Right renal pelvis (tissue), 4 donors: ENCODE measurements at places on chromosomes 16 and 17.

DNA sequence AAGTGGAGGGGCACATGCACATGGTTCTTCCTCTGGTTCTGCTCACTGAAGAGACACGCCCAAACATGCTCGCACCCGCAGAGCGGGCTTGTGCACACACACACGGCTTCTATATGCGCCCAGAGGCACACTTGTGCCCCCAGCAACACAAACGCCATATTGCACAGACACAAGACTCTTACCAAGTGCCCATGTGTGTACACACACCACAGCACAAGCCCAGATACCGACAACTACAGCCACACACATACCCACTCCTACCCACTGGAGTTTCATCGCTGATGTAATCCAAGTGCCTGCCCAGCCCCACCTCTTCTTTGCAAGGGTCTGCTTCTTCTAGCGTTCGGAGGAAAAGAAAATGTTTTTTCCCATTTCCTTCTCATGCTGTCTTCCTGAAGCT is 6.5 kb upstream of the PRR29 start:
- no peak for DNase-seq

DNA sequence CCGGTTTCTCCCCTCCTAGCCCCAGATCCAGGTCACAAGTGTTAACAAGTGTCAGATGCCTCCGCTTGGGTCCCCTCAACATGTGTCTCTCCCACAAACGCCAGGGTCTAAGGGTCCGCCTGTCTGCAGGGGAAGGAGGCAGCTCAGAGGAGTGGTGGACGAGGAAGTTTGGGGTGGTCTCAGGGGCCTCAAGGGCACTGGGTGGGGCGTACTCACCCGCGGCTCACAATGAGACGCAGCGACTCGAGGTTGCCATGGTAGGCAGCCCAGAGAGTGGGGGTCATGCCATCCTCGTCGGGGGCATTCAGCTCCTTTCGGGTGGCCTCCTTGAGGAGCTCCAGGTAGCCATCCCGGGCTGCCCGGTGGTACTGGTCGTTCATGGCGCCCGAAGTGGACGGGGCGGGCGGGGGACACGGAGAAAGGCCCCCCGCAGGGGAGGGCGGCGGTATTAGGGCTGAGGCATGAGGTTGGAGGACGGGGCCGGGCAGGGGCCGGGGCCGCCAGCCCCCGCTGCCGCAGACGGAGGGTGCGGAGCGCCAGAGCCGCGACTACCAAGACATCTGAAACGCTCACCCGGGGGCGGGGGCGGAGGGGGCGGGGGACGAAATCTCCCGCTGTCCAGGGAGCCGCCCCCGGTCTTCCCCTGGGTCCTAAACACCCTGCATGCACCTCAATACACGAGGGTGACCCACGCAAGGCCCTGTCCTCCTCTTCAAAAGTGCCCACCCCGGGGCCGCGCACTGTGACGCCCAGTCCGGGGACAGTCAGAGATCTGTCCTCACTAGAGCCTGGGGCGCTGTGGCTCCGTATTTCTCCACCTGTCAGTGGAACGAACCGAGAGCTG is at the start of gene USH1G:
Gene USH1G (minus strand): TSS at position 562 of the 844 bp plus-strand sequence. CDS start 182 bp downstream, at position 380.
- peak; percentile 20 for DNase-seq

- no peak for DNase-seq
These were observed at the start of gene CIITA for GRCh38 chr16:10876799-10877341. Gene CIITA (plus strand): TSS chr16:10877202. CDS start chr16:10877331, 129 bp downstream.

- DNase-seq, result no peak
These were observed 29.0 kb downstream of the NUP93 start for GRCh38 chr16:56758930-56759329.

- no peak for DNase-seq
These were observed 318.3 kb downstream of the SLC39A11 start for GRCh38 chr17:72774236-72774635.

GRCh38 chr17:35568561-35568960 is 7.9 kb upstream of the SLFN14 start:
- no peak for DNase-seq

- no peak for DNase-seq
These were observed 2.9 kb upstream of the MYO1C start for GRCh38 chr17:1495265-1495989.

- no peak for DNase-seq
These were observed 1.1 kb upstream of the C1QTNF8 start for GRCh38 chr16:1097156-1097555.

DNA sequence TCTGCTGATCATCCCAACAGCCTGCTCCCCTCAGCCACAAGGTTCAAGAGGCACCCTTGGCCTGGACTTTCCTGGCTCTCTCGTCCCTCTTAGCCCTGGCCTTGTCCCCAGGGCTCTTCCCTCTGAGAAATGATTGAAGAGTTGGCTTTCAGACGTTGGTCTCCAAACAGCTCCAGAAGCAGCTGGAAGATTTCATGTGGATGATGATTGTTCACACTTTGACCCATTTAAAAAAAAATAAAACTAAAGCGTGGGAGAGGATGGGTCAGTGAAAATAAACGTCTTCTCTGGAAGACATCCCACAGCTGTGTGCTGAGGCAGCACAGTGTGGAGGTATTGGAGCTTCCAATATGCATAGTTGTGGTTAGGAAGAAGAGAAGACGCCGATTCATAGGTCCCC is 54.7 kb upstream of the CDH11 start:
- peak; percentile 73 for DNase-seq

DNA sequence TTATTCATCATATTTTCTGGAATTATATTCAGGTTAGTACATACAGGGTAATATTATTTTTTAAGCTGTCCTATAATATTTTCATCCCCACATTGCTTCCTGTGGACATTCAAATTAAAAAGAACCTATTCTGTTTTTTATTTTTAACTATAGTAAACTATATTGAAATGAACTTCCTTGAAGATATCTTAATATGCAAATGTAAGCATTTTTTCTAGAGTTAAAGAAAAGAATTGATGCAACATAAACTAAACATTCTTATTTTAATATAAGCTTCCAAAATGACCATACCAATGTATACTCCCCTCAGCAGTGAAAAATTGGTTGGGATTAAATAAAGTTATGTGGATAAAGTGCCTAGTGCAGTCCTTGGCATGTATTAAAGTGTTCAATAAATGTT is 416.6 kb downstream of the KIF2B start:
- DNase-seq, result no peak

- DNase-seq, result no peak
These were observed 502.8 kb downstream of the MAF start for GRCh38 chr16:79097771-79098170.

- DNase-seq, result no peak
These were observed 6.6 kb downstream of the PDP2 start for GRCh38 chr16:66886914-66887313.

GRCh38 chr17:75151930-75152329 is 2.4 kb downstream of the JPT1 start:
- DNase-seq, result no peak

GRCh38 chr17:82949984-82950383 is 110.2 kb upstream of the ZNF750 start:
- no peak for DNase-seq

GRCh38 chr16:49744244-49745220 is 111.4 kb downstream of the ZNF423 start:
- no peak for DNase-seq

DNA sequence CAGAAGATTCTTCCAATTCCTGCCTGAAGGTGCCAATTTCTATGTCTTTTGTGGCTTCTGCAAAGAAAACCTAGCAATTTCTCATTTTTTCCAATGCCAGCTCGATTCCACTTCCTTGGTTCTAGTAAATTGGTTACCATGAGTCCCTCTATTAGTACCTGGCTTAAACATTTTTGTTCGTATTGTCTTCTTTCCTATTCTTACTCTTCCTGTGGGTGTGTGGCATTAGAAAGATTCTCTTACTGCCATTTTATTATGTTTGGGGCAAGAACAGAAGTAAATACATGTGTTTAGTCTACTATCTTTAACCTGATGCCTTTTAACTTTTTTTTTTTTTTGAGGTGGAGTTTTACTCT is 20.3 kb upstream of the MAPK3 start:
- DNase-seq, result no peak

GRCh38 chr17:33941744-33942143 is 313.3 kb upstream of the CCL2 start:
- DNase-seq, result no peak

- no peak for DNase-seq
These were observed 161.5 kb downstream of the TMEM132E start for GRCh38 chr17:34740565-34741520.

- no peak for DNase-seq
These were observed 37.0 kb upstream of the CCDC182 start for GRCh38 chr17:57782062-57782490.

GRCh38 chr17:41868568-41868967 is 3.3 kb upstream of the KLHL11 start:
- DNase-seq, result no peak

GRCh38 chr17:9215465-9215864 is 194.2 kb downstream of the NTN1 start:
- no peak for DNase-seq

GRCh38 chr16:87789437-87790291 is 23.9 kb upstream of the KLHDC4 start:
- no peak for DNase-seq

DNA sequence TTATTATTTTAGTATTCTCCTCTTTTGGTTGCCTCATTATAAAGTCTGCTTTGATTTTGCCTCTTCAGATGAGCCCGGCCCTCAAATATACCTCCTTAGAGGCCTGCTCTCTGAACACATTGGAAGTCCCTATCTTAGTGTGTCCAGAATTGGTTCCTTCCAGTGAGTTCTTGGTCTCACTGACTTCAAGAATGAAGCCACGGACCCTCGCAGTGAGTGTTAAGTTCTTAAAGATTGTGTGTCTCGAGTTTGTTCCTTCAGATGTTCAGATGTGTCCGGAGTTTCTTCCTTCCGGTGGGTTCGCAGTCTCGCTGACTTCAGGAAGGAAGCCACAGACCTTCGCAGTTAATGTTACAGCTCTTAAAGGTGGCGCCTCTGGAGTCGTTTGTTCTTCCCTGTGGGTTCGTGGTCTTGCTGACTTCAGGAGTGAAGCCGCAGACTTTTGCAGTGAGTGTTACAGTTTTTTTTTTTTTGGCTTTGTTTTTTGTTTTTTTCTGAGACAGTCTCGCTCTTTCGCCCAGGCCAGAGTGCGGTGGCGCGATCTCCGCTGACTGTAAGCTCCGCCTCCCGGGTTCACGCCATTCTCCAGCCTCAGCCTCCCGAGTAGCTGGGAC is 45.8 kb upstream of the NOS2 start:
- no peak for DNase-seq

DNA sequence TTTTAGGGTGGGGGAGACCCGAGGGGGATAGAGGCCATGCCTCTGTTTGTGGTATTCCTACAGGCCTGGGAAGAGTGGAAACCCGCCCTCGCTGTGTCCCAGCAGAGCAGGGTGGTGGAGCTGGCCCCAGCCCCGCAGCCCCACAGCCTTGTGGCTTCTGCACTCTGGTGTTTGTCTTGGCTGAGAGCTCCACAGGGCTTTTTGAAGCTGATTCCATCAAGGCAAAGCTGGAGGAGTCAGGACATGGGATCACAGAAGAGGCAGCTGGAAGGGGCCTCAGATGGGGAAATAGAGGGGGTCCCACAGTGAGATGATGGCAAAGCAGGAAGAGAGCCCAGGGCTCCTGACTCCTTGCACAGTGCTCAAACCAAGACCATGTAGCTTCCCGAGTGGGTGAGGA is 5.0 kb upstream of the WFIKKN2 start:
- peak; percentile 56 for DNase-seq

DNA sequence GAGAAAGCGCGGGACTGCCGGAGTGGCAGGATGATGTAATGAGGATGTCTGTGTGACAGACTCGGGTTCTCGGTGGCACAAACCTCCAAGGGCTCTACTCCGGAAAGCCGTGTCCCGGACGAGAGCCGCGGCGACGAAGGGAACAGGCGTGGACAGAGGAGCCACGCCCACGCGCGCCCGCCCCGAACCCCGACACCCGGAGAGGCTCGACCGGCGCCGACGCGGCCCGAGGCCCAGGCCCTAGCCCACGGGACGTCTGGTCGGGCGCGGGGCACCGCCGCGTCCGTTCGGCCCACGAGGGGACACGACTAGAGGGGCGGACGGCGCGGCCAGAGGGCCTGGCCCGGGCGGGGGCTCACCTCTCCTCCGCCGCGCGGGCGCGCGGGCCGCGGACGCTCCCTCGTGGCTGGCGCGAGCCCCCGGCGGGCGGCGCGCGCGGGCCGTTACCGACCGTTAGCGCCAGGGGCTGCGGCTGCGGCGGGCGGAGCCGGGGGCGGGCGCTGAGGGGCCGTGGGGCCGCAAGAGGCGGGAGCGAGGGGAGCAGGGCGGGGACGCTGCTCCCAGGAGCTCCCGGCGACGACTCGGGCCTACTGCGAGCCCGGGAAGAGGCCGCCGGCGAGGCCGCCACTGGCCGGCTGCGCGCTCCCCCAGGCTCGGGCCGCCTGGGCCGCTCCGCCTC is 2.1 kb upstream of the IRX5 start:
- DNase-seq, result no peak

- DNase-seq, result no peak
These were observed 61.3 kb upstream of the SIAH1 start for GRCh38 chr16:48446534-48446920.

- no peak for DNase-seq
These were observed 2.7 kb downstream of the NOXO1 start for GRCh38 chr16:1978476-1979120.

GRCh38 chr17:12790249-12791106 is 1.2 kb downstream of the ARHGAP44 start:
- DNase-seq, result no peak

DNA sequence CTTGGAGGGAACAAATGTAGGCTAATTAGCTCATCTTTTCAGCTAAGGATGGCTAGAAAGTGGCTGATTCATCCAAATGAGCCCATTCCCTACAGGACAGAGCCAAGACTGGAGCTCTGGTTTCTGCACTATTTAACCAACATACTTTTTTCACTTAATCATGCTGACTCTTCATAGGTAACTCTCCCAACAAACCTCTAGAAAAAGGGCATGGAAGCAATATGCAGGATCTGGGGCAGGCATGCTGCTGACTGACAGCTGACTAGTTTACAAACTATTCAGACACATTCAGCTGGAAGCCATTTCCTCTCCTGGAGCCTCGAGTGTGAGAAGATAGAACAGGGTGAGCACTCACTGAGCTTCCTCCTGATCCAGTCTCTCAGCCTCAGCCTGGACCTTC is 6.2 kb downstream of the BECN1 start:
- DNase-seq, result no peak

- DNase-seq, result no peak
These were observed 10.3 kb downstream of the KANSL1 start for GRCh38 chr17:46182961-46183360.

GRCh38 chr17:15981646-15982580 is 17.6 kb downstream of the ZSWIM7 start:
- no peak for DNase-seq

GRCh38 chr17:82668631-82669099 is 20.4 kb upstream of the WDR45B start:
- DNase-seq, result no peak

DNA sequence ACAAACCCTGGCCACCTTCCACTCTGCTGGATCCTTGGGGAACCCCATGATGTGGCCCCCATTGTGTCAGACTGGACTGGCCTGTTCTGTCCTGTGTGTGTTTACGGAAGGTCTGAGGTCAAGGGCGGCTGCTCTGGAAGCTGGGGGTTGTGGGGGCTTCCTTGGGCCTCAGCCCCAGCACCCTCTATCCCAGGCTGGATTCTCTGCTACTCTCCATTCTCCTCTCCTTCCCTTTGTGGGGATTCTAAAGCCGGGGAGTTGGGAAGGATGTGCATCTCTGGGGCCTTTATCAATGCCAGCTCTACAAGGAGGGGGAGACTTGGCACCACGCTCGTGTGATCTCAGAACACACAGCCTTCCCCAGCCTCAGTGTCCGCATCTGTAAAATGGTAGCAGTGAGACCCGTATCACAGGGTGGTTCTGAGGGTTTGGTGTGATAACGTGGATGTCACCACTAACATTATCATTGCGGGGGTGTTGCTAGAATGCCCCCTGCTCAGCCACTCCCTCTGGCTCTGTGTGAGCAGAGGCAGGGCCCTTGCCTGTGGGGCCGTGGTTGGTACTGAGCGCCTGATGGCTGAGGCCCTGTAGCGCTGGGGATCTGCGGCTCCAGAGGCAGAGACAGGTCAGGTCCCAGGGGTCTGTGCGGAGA is 18.1 kb downstream of the ADGRG1 start:
- DNase-seq, result no peak
